ENCODE measurements at places on chromosomes 6 and 20. TPM values are rescaled to one million over a fixed set of nuclear protein-coding genes. Genes with fewer than 3 reads are reported as not detected.

DNA sequence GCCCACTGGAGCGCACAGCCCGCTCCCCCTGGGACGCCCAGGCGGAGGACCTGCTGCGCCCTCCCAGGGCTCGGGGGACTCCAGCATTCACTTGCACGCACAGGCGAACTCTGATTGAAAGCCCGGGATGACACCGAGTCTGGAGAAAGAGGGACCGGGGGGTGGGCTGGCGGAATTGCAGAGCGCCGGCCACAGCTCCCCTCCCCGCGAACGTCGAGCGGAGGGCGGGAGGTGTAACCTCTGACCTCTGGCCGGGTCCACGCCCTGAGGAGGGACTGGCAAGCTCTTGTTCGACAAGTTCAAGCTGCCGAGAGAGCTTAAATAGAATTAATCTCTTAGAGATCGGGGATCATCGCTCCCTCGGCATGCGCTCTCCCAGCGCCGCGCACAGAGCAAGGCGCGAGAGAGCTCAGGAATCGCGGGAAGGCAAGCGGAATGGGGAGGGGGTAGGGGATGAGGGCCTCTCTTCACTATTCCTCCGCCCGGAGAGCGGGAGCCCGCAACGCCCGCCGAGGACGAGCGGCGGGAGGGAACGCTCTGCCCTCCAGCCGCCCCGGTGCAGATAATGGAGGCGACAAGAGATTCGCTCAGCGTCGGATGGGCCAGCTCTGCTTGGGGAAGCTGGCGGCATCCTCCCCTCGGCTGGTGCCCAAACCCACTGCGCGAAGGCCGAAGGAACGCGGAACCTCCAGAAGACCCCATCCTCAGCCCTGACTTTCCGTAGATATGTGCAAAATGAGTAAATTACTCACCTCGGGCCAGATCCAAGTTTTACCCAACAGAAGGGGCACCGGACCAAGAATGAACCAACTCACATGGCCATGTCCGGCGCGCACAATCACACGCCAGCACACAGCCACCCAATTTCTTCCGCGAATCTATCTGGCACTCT is 761 bp upstream of the NR2E1 start:
- no peak for DNase-seq

- no peak for DNase-seq
Measured at GRCh38 chr20:35903843-35904242, 50.5 kb downstream of the SCAND1 start.

GRCh38 chr20:49666911-49667310 is 46.8 kb downstream of the B4GALT5 start:
- DNase-seq: no peak

SLX4IP gene
- polyA plus RNA-seq: 12.5 TPM

FAXC gene
- polyA plus RNA-seq: 5.1 TPM

DNA sequence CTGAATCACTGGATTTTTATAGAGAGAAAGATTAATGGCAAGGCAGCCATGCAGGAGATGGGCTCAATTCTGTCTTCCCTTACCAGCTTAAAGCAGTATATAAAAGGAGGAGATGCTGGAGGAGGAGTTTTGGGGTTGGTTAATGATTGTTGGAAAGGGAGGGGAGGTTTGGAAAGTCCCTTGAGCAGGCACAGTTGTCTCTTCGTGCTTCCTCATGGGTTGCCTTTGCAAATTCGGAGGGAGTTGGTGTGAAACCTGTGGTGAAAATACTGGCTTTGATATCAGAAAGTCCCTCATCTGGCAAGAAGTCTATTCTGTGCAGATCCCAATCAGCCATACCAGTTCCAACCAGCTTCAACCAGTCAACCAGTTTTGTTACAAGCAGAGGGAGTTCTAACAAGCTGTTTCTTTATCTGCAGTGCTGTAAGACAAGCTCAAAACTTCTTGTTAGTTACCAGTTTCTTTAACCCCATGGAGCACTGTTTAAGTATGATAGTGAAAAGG is 107.0 kb downstream of the HIVEP1 start:
- no peak for DNase-seq

DNA sequence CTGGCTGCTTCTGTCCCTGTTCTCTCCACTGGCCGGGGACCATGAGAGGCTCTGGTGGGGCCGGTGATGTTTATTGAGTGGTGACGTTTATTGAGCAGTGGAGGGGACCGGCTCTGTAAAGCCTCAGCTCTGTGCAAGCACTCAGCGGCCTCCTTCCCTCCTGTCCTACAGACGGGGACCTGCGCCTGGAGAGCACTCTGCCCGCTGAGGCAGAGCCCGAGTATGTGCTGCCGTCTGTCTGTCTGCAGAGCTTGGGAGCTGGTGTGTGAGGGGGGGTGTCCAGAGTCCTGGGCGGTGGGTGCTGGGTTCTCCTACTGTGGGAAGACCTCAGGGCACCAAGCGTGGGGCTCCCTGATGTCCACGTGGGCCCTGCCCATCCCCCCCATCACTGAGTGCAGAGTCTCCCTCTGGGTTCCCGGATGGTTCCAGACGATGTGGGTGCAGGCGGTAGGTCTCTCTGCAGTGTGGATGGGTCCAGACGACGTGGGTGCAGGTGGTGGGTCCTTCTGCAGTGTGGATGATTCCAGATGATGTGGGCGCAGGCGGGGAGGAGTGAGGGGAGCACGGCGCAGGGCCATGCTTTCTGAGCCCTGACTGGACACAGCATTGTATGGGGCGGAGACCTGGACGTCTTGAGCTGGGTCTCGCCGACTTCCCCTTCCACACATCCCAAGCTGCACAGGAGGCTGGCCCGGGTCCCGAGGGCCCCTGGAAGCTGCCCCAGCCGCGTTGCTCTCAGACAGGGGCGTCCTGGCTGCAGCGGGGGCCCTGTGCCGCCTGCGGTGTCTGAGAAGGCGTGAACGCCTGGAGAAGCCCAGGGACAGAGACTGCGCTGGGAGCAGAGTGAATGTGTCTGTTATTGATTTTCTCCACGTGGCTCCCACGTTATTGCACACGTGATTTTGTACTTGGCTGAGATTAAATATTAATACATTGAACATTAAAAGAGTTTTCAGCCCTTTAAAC is 14.9 kb upstream of the BHLHE23 start:
- DNase-seq: no peak

HLA-DQB1 gene
- polyA plus RNA-seq: 11.9 TPM

- no peak for DNase-seq
Measured at GRCh38 chr6:111804627-111805235, 68.5 kb downstream of the FYN start.

DNA sequence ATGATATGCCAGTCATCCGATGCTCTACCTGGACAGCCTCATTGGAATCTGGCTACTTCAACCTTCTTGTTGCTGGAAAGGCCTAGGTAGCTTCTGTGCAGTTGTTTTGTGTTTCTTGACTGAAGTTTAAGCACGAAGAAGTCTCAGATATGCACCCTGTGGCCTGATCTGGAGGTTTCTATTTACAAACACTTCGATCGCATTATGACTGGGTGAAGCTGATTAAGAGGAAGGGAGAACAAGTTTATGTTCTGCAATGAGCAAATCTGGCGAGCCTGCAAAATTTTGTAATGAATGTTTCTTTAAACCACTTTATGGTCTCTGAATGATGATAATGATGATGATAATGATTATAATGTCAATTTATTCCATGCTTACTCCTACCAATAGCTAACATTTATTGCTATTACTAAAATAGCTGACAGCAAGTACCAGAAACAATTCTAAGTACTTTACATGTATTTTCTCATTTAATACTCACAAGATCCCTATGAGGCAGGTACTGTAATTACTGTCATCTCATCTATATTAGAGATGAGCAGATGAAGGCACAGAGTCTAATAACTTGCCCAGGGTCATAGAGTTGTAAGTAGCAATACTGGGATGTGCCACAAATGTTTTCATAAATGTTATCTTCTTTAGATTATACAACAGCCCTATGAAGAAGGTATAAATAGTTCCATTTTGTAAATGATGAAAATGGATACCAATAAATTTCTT is 126.1 kb upstream of the UST start:
- no peak for DNase-seq

- DNase-seq: no peak
Measured at GRCh38 chr6:132446141-132446854, 45.0 kb upstream of the MOXD1 start.

- DNase-seq: no peak
Measured at GRCh38 chr6:55011034-55011433, 163.3 kb upstream of the HCRTR2 start.

CPXM1 gene
- 306 TPM for polyA plus RNA-seq
